ENCODE measurements at places on chromosomes 12 and 14. TPM values are rescaled to one million over a fixed set of nuclear protein-coding genes. Genes with fewer than 3 reads are reported as not detected.

The OTOGL gene
- total RNA-seq: 0.81 TPM

The TAS2R42 gene
- not detected for total RNA-seq

The MAP1LC3B2 gene
- total RNA-seq: not detected

The ADGRD1 gene
- 37.0 TPM for total RNA-seq

The SELPLG gene
- 17.3 TPM for total RNA-seq

The KCNC2 gene
- total RNA-seq: not detected

GRCh38 chr14:30445852-30446251 lies 113.1 kb upstream of the G2E3 start:
- no peak for DNase-seq
- H3K27ac ChIP-seq: no peak overlapping the region
- peaks cover under 1% of the 10 kb centered on the region for H3K4me1 ChIP-seq
- H3K4me3 ChIP-seq: no peak overlapping the region
- H3K27me3 ChIP-seq: no peaks in the 10 kb centered on the region
- no peaks in the 10 kb centered on the region for H3K36me3 ChIP-seq

- no peaks in the 10 kb centered on the region for H3K36me3 ChIP-seq
- no peak overlapping the region for H3K4me3 ChIP-seq
Measured at GRCh38 chr14:102293781-102294180, 11.2 kb downstream of the MOK start.

DNA sequence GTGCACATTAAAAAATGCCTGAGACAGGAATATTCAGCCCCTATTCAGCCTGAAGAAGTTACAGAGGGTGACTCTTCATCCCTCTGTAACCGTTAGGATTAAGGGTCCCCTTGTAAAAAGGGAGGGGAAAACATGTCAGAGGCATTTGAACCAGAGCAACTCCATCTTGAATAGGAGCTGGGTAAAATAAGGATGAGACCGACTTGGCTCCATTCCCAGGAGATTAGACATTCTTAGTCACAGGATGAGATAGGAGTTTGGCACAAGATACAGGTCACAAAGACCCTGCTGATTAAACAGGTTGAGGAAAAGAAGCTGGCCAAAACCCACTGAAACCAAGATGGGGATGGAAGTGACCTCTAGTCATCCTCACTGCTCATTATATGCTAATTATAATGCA lies 19.9 kb upstream of the MDM1 start:
- H3K27ac ChIP-seq: no peak overlapping the region
- H3K4me1 ChIP-seq: no peaks in the 10 kb centered on the region
- no peaks in the 10 kb centered on the region for H3K27me3 ChIP-seq
- no peaks in the 10 kb centered on the region for H3K36me3 ChIP-seq
- no peak for DNase-seq
- no peak overlapping the region for H3K4me3 ChIP-seq

DNA sequence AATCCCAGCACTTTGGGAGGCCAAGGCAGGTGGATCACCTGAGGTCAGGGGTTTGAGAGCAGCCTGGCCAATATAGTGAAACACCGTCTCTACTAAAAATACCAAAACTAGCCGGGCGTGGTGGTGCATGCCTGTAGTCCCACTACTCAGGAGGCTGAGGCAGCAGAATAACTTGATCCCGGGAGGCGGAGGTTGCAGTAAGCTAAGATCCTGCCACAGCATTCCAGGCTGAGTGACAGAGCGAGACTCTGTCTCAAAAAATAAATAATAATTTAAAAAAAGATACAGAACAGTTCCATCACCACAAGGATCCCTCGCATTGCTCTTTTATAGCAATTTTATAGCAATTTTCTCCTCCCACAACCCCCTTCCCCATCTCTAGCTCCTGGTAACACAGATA lies 4.7 kb upstream of the PDE1B start:
- no peak overlapping the region for H3K4me3 ChIP-seq
- no peaks in the 10 kb centered on the region for H3K36me3 ChIP-seq
- no peak for DNase-seq
- H3K27ac ChIP-seq: no peak overlapping the region
- H3K27me3 ChIP-seq: no peaks in the 10 kb centered on the region
- H3K4me1 ChIP-seq: peaks cover 4% of the 10 kb centered on the region

DNA sequence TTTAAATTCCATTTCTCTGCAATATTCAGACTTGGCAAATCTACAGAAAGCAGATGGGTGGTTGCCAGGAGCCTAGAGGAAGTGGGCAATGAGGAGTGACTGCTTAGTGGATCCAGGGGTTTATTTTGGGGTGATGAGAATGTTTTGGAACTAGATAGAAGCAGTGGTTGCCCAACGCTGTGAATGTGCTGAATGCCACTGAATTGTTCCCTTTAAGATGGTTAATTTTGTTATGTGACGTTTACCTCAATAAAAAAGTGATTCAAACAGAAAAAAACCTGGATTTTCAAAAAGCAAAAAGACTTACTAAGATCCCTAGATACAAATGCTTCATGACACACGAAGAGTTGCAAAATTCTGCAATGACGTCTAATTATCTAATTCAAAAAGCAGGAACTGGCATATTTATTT lies 34.2 kb downstream of the DAO start:
- no peak for DNase-seq
- H3K27ac ChIP-seq: no peak overlapping the region
- no peaks in the 10 kb centered on the region for H3K36me3 ChIP-seq
- H3K4me3 ChIP-seq: no peak overlapping the region

DNA sequence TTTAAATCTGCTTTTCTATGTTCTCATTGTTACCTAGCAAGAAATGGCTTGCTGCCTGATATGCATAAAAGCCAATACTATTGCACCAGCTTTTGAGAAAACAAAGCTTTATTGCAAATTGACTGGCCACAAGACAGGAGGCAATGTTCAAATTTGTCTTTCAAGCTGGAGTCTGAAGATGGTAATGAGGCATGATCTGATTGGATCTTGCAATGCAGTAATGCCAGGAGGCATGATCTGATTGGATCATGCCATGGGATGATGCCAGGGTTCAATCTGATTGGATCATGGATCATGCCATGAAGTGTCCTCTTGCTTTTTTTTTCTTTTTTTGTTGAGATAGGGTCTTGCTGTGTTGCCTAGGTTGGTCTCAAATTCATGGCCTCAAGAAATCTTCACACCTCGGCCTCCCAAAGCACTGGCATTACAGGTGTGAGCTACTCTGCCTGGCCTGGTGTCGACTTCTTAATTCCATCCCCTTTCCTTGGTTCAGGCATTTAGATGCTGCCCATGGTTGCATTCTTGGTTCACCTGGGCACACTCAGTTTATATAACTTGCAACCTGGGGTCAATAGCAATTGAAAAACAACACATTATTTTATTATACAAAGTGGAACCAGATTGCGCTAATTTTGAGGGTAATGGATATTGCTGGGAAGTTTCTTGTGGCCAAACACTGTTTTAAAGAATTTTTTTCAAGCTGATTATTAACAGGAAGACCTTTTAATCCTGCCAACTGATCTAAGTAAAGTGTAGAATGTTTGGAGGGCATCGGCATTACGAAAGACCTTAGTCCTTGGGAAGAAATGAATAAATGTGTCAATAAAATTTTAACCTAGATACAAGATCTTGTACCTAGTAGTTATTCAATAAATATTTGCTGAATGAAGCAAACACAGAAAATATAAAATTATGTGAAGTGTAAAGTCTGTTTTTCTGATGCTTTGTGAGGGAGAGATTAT lies 38.8 kb downstream of the HSD17B6 start:
- DNase-seq: no peak
- no peak overlapping the region for H3K27ac ChIP-seq
- no peaks in the 10 kb centered on the region for H3K36me3 ChIP-seq

DNA sequence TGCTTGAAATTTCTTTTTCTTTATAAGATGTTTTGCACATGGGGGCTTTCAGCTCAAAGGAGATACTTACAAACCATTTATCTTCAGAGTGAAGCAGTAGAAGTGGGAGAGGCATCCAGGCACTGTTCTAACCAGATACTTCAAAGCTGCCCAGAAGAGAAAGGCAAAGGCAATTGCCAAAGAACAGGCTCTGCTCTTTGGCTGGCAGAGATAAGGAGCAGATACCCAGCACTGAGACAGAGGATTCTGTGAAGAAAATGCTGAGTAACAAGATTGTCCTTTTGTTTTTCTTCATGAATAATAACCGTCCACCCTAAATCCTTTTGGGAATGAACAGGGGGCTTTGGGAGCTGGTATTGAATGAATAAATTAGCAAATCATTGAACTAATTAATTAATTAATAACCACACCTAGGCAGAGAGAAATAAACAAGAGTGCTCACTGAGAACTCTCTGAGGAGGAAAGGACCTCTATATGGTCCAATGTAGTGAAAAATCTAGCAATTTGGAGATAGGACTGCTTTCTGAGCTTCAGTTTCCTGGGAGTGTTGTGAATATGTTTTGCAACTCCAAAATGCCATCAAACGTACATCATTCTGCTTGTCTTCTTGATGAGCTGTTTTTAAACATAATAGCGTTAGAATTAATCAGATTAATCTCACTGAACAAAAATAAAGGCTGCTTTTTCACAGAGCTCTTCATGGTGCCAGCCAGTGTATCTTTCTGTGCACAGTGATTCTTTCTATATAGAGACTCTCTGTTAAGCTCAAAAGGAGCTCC lies 192.8 kb upstream of the AMIGO2 start:
- no peak overlapping the region for H3K27ac ChIP-seq
- no peaks in the 10 kb centered on the region for H3K36me3 ChIP-seq
- H3K27me3 ChIP-seq: no peaks in the 10 kb centered on the region

DNA sequence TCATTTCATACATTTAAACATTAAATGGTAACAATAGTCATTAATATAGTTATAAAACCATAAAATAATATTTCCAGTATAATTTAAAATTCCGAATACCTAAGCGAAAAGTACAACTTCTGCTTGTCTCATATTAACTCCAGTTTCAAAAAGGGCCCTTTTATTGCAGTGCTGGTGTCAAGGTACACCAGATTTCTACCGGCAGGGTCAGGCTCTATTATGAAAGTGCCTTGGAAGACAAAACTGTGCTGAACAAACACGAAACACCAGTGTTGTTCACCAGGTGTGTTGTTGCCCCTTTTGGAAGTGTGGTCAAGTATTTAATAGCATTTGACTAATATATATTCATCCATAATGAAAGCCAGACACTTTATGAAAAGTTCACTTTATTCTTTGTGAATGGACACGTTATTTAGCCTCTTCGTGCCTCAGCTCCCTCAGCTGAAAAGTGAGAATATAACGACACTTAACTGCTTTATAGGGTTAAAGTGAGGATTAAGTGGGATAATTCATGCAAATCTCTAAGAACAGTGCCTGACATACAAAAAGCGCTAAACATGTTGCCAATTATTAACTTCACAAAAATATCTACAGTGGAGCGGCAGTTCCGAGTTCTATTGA lies 20.3 kb upstream of the GNS start:
- peaks cover 8% of the 10 kb centered on the region for H3K4me1 ChIP-seq
- DNase-seq: no peak
- no peaks in the 10 kb centered on the region for H3K36me3 ChIP-seq
- H3K27me3 ChIP-seq: no peaks in the 10 kb centered on the region
- no peak overlapping the region for H3K4me3 ChIP-seq

GRCh38 chr12:130526813-130527212 lies 189.1 kb downstream of the PIWIL1 start:
- no peak overlapping the region for H3K27ac ChIP-seq
- no peaks in the 10 kb centered on the region for H3K27me3 ChIP-seq
- DNase-seq: no peak
- H3K4me1 ChIP-seq: no peaks in the 10 kb centered on the region

- DNase-seq: no peak
- H3K36me3 ChIP-seq: no peaks in the 10 kb centered on the region
- no peaks in the 10 kb centered on the region for H3K27me3 ChIP-seq
- H3K4me3 ChIP-seq: no peak overlapping the region
- no peak overlapping the region for H3K27ac ChIP-seq
- H3K4me1 ChIP-seq: no peaks in the 10 kb centered on the region
Measured at GRCh38 chr14:98704441-98704840, 567.6 kb downstream of the BCL11B start.

GRCh38 chr12:10012630-10013330 lies 2.4 kb downstream of the CLEC12B start:
- no peaks in the 10 kb centered on the region for H3K27me3 ChIP-seq
- DNase-seq: no peak
- no peak overlapping the region for H3K27ac ChIP-seq

DNA sequence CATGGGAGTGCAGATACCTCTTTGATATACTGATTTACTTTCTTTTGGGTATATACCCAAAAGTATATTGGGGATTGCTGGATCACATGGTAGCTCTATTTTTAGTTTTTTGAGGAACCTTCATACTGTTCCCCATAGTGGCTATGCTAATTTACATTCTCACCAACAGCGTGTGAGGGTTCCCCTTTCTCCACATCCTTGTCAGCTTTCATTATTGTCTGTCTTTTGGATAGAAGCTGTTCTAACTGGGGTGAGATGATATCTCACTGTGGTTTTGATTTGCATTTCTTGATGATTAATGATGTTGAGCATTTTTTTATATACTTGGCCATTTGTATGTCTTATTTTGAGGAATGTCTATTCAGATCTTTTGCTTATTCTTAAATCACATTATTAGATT lies 44.1 kb upstream of the JDP2 start:
- H3K27me3 ChIP-seq: no peaks in the 10 kb centered on the region
- DNase-seq: no peak
- H3K4me3 ChIP-seq: no peak overlapping the region
- H3K4me1 ChIP-seq: peaks cover 7% of the 10 kb centered on the region

GRCh38 chr14:89370381-89370780 lies 46.7 kb downstream of the FOXN3 start:
- H3K27me3 ChIP-seq: no peaks in the 10 kb centered on the region
- H3K4me3 ChIP-seq: no peak overlapping the region
- no peak for DNase-seq
- peaks cover 38% of the 10 kb centered on the region for H3K4me1 ChIP-seq
- H3K36me3 ChIP-seq: no peaks in the 10 kb centered on the region

DNA sequence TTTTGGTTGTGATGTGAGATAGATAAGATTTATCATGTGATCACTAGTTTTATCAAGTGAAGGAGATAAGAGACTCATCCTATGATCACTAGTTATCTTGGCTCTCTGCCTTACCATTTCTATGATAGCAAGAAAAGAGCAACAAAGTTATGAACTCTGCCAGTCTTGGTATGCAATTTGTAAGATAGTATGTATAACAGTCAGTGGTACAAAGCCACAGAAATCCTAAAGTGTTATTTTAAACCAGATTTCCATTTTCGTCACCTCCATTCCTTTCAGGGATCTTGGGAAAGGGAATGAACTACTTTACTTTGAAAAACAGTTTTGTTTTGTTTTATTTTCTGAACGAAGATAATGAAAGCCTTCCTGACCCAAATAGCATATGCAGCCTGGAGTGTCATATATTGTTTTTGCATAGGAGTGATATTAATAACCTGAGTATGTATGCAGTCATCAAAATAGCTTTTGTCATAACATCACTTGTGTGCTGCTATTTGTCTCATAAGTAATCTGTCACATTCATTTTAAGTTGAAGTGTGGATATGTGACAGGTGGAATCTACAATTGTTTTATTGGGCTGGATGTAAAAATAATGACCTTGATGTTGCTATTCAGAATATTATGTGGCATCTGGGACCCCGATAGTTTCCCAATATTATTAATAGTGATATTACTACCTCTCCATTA lies 35.0 kb downstream of the FLRT2 start:
- no peak overlapping the region for H3K4me3 ChIP-seq
- H3K27me3 ChIP-seq: no peaks in the 10 kb centered on the region
- H3K36me3 ChIP-seq: no peaks in the 10 kb centered on the region
- no peak overlapping the region for H3K27ac ChIP-seq
- no peaks in the 10 kb centered on the region for H3K4me1 ChIP-seq

All from thoracic aorta (tissue), 2 donors.